ENCODE measurements at places on chromosomes 7 and 10. TPM values are rescaled to one million over a fixed set of nuclear protein-coding genes. Genes with fewer than 3 reads are reported as not detected.

LFNG gene
- 101 TPM for total RNA-seq

PNLIP gene
- total RNA-seq = not detected

ACADSB gene
- 17.4 TPM for total RNA-seq

GALNT17 gene
- total RNA-seq = not detected

CALHM1 gene
- total RNA-seq = 1.1 TPM

CHN2 gene
- 12.6 TPM for total RNA-seq

IGFBP3 gene
- total RNA-seq = 10.5 TPM

RBP4 gene
- total RNA-seq = not detected

LRGUK gene
- total RNA-seq = 0.18 TPM

SLC39A12 gene
- total RNA-seq = not detected

TYW1B gene
- total RNA-seq = 4.4 TPM

CCDC126 gene
- 8.1 TPM for total RNA-seq

LEP gene
- total RNA-seq = not detected

GIMAP1 gene
- 6.8 TPM for total RNA-seq

FGFBP3 gene
- 1.9 TPM for total RNA-seq

CTAGE8 gene
- total RNA-seq = not detected

PRPF18 gene
- 22.8 TPM for total RNA-seq

TAS2R41 gene
- total RNA-seq = not detected

RBP3 gene
- total RNA-seq = not detected

UPK3B gene
- total RNA-seq = 1.1 TPM

GNAT3 gene
- total RNA-seq = not detected

EIF5AL1 gene
- total RNA-seq = 1.8 TPM

MYH16 gene
- total RNA-seq = not detected

ARF5 gene
- 107 TPM for total RNA-seq

ACSM6 gene
- total RNA-seq = not detected

AKR1C8 gene
- 0.14 TPM for total RNA-seq

ZP3 gene
- 0.94 TPM for total RNA-seq

CABCOCO1 gene
- not detected for total RNA-seq

CALCR gene
- not detected for total RNA-seq

CTTNBP2 gene
- not detected for total RNA-seq

KDM7A gene
- total RNA-seq = 13.1 TPM

MRLN gene
- total RNA-seq = not detected

GRK5 gene
- total RNA-seq = 29.5 TPM

OGDHL gene
- total RNA-seq = 0.09 TPM

PDE6C gene
- not detected for total RNA-seq

LRRD1 gene
- not detected for total RNA-seq

PRKCQ gene
- total RNA-seq = 51.0 TPM

DYDC2 gene
- total RNA-seq = not detected

TEX36 gene
- not detected for total RNA-seq

NEUROG3 gene
- total RNA-seq = not detected

CCDC136 gene
- total RNA-seq = 5.8 TPM

AKR1C2 gene
- not detected for total RNA-seq

HMX3 gene
- total RNA-seq = not detected

LSM8 gene
- total RNA-seq = 49.7 TPM

LRMDA gene
- total RNA-seq = not detected

MBL2 gene
- total RNA-seq = not detected

RGS10 gene
- 103 TPM for total RNA-seq

NUTM2E gene
- total RNA-seq = not detected

SP8 gene
- total RNA-seq = not detected

FRMD4A gene
- 0.09 TPM for total RNA-seq

TSPAN33 gene
- total RNA-seq = 15.2 TPM

CLRN3 gene
- not detected for total RNA-seq

BPGM gene
- total RNA-seq = 18.6 TPM

CFAP46 gene
- total RNA-seq = not detected

ABCC2 gene
- 0.82 TPM for total RNA-seq

PLXNA4 gene
- 1.2 TPM for total RNA-seq
